ENCODE measurements at places on chromosomes 13 and 19.

GRCh38 chr13:24224232-24224680 is 63.7 kb downstream of the SPATA13 start:
- DNase-seq, result no peak

- DNase-seq, result peak; percentile 56
These were observed 6.3 kb downstream of the PLIN3 start for GRCh38 chr19:4861147-4861546.

DNA sequence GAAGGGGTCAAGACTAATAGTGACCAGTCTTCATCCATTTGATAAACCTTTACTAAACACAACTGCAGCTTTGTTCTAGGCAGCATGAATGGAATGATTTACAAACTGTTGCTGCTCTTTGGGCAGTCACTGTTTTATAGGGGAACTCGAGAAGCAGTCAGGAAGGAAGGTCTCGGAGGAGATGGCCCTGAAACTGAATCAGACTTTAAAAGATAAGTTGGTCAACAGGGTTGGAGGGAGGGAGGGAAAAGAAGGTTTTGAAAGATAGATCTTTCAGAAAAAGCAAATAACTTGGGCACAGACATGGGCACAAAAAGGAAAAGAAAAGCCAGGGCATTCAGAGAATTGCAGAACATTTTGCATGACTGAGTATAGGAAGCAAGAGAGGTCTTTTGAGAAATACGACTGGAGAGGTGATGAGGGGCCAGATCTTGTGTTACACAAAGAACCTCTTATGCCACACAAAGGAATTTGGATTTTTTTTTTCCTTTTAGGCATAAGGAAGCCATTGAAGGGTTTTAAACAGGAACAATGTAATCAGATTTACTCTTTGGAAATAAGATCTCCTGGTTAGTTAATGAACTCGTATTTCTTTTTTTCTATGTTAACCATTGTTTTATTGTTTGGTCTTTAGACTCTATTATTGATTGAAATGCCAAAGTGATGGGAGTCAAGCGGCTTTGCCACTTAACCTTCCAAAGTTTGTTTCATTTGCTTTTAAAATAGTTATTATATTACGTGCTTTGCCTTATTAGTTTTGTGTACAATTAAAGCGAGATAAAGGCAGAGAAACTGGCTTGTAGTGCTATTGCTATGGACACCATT is 37.5 kb upstream of the SACS start:
- no peak for DNase-seq

GRCh38 chr13:24511019-24511815 is 1.4 kb downstream of the PARP4 start:
- DNase-seq, result no peak

DNA sequence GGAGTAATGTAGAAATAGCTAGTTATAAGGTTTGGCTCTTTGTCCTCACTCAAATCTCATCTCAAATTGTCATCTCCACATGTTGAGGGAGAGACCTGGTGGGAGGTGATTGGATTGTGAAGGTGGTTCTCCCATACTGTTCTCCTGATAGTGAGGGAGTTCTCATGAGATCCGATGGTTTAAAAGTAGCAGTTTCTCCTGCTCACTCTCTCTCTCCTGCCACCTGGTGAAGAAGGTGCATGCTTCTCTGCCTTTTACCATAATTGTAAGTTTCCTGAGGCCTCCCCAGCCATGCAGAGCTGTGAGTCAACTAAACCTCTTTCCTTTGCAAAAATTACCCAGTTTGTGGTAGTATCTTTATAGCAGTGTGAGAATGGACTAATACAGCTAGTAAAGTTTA is 849.4 kb downstream of the DACH1 start:
- no peak for DNase-seq

DNA sequence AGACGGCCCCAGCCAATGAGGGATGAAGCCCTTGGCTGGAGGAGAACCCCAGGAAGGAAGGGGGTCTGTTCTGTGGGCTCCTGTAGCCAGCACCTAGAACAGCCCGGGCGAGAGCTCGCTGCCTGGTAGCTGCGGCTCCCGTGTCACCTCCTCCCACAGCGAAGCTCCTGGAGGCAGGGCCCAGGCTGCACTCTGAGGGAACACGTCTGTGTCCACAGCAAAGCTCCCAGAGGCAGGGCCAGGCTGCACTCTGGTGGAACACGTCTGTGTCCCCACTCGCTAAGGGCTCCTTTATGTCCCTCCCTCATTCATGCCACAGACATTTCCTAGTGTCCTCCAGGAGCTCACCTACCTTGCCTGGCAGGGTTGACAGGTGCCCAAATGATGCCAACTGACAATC is 8.4 kb downstream of the TRAPPC6A start:
- DNase-seq, result no peak

GRCh38 chr13:110300090-110300815 is 6.7 kb downstream of the COL4A1 start:
- DNase-seq, result no peak

DNA sequence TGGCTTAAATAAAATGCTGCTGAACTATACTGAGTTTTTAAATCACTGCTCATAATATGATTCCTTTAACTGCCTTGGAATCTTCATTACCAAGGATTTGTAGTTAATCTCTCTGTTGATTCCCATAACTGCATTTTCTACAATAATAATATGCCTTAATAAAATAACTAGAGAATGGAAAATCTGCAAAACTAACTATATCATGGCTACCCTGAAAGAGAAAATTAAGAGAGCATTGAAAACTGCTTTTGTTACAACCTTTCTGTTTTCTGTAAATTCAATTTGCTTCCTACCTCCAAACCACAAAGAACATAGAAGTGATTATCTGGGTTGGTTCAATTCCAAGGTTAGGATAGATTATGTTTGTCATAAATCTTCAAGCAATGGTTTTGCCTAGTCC is 202.8 kb upstream of the ATXN8OS start:
- no peak for DNase-seq

GRCh38 chr13:59677966-59678814 is 485.5 kb downstream of the DIAPH3 start:
- peak; percentile 23 for DNase-seq

GRCh38 chr19:33520844-33521479 is 629 bp downstream of the PEPD start:
- no peak for DNase-seq

- DNase-seq, result no peak
These were observed 1.1 kb downstream of the ZNF836 start for GRCh38 chr19:52170304-52170703.

GRCh38 chr13:113179374-113180230 is 21.2 kb downstream of the PROZ start:
- no peak for DNase-seq

GRCh38 chr19:16207490-16208025 is 9.8 kb downstream of the AP1M1 start:
- no peak for DNase-seq

DNA sequence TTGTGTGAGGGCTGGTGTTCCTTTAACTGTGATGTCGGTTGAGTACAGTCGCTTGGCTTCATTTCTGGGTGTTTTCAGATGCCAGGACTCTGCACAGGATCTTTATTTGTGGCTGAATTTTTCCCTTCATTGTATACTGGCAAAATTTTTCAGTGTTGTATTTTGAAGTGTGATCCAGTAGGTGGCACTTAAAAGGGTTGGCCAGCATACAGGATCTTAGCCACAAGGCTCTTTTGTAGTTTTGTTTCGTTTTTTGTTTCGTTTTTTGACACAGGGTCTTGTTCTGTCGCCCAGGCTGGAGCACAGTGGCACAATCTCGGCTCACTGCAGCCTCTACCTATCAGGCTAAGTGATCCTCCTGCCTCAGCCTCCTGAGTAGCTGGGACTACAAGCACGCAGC is 8.7 kb downstream of the FCAR start:
- no peak for DNase-seq

DNA sequence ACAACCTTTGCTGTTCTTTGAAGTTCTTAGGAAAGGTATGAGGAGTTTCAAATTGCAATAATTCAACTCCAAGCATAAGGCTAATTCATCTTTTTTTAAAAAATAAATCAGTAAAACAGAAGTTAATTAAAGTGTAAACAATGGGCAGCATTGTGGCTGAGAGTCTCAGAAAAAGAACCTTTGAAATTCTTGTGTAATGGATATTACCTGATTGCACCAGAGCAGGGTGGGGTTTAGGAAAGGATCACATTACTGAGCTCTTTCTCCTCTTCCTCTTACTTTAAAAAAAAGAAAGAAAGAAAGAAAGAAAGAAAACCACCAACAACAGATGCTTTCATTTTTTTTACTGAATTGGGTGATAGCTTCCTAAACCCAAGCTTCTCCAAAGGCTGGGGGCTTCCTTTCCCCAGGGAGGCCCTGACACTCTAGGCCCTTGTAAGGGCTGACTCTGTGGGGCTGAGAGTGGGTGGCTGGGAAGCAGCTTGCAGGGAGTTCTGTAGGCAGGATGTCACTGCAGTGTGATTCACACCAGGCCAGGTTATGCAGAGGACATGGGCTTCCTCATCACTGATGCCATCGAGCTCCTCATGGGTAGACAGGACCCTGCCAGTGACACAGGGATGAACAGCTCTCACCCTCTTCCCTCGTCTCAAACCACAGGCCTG is 564.5 kb downstream of the FGF9 start:
- DNase-seq, result no peak

GRCh38 chr13:44808185-44808584 is 181.1 kb downstream of the NUFIP1 start:
- DNase-seq, result no peak

DNA sequence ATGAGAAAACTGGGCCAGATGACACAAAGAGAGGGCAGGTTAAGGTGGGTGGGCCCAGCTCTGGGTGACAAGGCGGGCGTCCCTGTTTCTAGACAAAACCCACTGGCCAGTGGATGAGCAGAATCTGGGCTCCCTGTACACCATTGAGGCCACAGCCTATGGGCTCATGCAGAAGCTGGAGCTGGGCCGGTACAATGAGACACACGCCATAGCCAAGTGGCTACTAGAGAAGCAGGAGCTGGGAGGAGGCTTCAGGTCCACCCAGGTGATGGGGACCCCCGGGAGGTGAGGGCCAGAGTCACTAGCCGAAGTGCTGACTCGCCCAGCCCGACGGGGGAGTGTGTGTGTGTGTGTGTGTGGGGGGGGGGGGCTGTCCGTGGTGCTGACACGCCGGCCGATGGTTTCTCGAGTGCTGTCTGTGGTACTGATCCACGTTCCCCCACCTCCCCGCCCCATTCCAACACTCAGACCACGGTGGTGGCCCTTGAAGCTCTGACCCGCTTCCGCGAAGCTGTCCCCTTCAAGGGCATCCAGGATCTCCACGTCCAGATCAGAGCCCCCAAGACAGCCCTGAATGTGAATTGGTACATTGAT is 24.3 kb upstream of the SHFL start:
- DNase-seq, result no peak

- DNase-seq, result no peak
These were observed 27.9 kb downstream of the PLEKHJ1 start for GRCh38 chr19:2207991-2208860.

DNA sequence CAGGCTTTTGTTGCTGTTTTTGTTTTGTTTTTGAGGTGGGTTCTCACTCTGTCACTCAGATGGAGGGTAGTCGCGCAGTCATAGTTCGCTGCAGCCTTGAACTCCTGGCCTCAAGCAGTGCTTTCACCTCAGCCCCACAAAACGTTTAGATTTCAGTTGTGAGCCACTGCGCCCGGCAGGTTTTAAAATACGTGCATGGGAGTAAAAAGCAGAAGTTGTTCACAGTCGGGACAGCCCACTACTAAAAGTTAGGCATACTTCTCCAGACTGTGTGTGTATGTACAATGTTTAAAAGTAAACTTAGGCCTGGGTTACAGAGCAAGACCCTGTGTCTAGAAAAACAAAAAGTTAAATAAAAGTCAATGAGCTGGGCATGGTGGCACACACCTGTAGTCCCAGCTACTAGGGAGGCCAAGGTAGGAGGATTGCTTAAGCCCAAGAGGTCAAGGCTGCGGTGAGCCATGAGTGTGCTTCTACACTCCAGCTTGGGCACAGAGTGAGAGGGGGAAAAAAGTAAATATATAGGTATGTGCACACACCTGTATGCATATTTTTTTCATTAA is 6.1 kb downstream of the SAFB start:
- DNase-seq, result no peak

GRCh38 chr13:60629158-60629557 is 232.1 kb downstream of the TDRD3 start:
- DNase-seq, result no peak

- DNase-seq, result no peak
These were observed 76.8 kb upstream of the LRCH1 start for GRCh38 chr13:46476174-46476573.

DNA sequence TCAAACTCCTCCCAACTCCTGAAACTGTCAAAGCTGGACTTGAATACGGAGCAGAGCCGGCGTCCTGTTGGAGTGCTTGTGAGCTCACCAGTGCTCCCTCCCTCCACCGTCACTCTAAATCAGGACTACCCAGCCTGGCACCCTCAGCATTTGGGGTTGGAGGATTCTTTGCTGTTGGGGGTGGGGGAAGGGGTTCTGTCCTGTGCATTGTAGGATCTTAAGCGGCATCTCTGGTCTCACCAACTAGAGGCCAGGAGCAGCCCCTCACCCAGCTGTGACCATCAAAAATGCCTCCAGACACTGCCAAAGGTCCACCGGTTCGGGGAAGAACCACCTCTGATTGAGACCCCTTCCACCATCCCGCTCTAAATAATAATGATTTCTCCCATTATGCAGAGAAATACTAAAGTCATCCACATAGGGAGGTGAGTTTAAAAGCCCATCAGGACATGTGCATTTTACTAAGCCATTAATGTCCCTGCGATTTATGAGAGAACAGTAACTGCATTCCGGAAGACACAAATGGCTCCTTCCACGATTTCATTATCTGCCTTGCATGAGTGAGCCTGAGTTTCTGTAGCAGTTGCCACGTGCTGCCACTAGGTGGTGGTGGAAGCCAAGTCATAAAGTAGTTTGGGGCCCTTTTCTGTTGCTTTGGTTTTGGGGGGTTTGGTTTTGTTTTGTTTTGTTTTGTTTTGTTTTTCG is 16.1 kb upstream of the USP29 start:
- peak; percentile 55 for DNase-seq

DNA sequence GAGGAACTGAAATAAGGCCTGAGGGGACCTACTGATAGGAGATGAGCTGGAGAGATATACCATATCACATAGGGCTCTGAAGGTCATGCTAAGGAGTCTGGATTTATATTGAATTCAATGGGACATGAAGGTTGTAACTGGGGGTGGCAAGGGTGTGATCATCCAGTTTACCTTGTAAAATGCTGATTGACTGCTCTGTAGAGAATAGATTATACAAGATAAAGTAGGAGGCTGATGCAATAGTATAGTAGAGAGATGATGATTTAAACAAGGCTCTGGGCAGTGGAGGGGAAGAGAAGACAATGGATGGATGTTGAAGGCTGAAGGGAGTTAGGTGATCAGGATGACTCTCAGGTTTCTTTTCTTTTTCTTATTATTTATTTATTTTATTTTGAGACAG is 18.0 kb upstream of the PAN3 start:
- no peak for DNase-seq

DNA sequence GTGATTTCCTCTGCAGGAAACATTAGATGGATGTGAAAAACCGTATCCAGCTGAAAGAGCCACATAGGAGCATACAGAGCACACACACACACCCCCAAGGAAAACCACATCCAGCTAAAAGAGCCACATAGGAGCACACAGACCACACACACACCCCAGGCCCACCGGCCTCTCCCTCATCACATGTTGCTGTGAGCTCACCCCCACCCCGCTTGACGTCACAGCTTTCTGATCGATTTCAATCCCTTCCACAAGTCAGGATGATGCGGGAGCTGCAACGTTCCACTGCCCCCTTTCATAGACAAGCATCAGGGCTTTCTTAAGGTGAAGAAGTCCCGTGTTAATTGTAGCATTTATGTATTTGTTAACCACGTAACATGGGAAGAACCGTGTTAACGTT is 72.4 kb upstream of the SOX1 start:
- no peak for DNase-seq

GRCh38 chr19:1067341-1067957 is 482 bp downstream of the ARHGAP45 start:
- no peak for DNase-seq

Measured in COR-L47 (cell line).